ENCODE measurements at places on chromosomes 4 and X.

- DNase-seq = no peak
Measured at GRCh38 chrX:2342874-2343273, 157.9 kb downstream of the DHRSX start.

DNA sequence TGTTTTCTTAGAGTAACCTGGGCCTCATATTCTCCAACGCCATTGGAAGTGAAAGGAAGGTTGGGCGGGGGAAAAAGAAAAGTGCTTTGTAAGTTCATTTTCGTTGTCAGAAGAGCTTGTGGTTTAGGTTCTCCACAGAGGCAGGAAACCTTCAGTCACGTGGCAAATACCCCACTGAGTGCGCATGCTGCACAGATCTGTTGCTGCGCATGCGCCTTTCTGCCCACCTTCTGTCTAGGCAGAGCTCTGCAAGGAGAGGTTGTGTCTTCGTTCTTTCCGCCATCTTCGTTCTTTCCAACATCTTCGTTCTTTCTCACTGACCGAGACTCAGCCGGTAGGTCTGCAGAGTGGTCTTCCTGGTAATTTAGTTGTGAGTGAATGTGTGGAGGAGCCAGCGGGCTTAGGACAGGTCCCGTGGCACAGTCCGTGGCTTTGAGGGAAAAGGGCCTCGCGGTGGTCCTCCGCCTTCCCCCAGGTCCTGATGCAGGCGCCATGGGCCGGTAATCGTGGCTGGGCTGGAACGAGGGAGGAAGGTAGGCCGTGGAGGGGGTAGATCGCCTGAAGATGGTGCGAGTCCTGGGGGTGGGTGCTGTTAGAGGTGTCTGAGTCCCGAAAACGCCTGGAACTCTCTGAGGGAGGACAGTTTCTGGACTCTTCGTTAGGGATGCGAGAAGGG lies at the start of gene PAGE5:
PAGE5 (plus strand) TSS at position 228 of the 676 bp plus-strand sequence. CDS start 1,037 bp downstream, outside the sequence.
- DNase-seq = no peak

GRCh38 chr4:90842960-90843359 lies 715.8 kb downstream of the CCSER1 start:
- no peak for DNase-seq

DNA sequence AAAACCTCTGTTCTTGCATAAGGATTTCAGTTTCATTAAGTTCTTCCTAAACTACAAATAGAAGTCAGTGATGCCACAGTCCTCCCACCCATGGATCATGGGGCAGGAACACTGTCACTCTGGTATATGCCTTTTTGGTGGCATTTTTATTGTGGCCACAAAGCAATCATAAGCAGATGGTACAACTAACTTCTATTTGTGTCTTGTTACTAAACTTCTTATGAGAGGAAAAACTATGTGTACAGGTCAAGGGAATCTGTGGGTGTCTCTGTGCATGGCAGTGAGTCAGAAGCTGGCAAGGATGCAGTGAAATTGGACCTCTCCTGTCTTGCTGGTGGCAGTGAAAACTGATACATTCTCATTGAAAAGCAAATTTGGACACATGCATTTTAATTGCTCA lies 245.0 kb upstream of the GPC4 start:
- no peak for DNase-seq

DNA sequence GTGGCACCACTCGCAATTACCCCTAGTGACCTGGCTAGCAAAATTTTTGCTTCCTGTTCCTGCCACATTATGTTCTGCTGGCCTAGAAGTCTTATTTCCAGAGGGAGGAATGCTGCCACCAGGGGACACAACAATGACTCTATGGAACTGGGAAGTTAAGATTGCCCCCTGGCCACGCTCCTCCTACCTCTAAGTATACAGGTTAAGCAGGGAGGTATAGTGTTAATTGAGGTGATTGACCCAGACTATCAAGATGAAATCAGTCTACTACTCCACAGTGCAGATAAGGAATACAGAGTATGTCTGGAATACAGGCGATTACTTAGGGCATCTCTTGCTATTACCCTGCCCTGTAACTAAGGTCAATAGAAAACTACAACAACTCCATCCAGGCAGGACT lies 48.8 kb upstream of the SMARCAD1 start:
- no peak for DNase-seq

DNA sequence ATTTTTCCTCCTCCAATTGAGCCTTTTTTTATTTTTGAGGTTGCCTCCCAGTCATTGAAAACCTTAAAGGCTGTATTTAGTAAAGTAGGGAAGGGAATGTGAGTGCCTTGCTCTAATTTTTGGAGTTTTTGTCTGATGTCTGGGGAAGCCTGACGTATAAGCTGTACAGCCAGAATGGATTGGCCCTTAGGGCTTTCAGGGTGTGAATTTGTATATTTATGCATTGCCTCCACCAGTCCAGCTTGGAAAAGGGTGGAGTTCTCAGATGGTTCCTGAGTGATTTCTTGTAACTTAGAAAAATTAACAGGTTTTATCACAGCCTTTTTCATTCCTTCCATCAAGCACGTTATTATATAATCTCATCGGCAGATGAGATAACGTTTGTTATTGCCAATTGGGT lies 8.6 kb upstream of the IL9R start:
- no peak for DNase-seq

DNA sequence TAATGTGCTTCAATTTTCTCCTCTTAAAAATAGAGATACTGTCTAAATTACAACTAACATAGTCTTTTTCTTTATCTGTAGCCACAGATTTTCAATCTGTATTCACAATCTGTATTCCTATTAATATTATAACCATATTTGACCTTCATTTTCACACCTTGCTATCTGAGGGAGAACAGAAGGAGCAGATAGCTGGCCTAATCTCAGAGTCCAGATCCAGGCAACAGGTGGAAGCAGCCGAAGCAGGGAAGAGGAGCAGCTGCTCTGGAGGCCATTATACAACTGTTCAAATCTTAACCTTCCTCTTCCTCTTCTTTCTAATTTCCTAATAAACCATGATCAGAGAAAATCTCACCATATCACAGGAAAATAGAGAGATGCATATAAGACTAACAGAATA lies 14.2 kb downstream of the SEPSECS start:
- DNase-seq = no peak

DNA sequence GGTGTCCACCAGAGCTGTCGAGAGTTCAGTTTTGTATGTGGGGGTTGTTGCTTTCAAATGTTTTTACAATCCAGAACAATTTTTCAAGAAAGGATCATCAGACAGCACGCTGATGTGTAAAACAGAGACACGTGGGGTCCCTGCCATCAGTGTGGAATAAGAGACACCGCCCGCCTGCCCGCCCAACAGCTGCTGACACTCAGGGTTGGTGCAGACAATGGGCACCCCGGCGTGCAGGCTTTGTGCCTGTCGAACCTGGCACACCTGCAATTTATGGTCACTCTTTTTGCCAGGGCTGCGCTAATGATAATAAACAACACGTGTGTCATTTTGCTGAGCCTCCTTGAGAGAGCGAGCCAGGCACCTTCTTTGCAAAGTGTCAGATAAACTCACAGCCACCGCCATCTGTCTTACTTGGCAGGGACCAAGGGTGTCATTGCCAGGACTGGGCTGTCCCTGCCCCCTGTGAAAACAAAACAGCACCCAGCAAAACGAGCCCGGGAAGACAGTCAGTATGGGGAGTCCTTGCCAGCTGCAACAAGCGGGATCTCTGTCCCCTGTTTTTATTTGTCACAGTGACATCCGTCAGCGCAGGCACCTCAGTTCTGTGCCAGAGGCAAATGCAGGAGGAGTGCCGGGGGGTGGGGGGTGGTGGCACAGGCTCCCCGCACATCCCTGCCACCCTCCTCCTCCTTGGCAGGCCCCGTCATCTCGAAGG lies 69.1 kb downstream of the PSAPL1 start:
- no peak for DNase-seq

DNA sequence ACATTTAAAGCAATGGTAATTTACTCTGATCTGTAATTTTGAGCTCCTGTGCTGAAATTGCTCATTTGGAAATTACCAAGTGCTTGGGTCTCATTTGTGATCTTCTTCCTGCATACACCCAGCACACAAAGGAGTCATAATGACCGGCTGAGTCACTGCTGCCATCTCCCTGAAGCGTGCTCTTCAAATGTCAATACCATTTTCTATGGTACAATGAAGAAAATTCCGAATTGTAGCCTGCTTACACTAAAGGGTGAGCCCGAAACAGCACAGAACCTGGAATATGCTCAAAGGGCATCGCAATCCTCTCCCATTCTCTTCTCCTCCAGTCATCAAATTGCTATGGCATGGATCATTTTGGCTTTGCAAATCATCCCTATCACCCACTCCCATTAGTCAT lies 140.5 kb downstream of the GRIA3 start:
- DNase-seq = no peak

DNA sequence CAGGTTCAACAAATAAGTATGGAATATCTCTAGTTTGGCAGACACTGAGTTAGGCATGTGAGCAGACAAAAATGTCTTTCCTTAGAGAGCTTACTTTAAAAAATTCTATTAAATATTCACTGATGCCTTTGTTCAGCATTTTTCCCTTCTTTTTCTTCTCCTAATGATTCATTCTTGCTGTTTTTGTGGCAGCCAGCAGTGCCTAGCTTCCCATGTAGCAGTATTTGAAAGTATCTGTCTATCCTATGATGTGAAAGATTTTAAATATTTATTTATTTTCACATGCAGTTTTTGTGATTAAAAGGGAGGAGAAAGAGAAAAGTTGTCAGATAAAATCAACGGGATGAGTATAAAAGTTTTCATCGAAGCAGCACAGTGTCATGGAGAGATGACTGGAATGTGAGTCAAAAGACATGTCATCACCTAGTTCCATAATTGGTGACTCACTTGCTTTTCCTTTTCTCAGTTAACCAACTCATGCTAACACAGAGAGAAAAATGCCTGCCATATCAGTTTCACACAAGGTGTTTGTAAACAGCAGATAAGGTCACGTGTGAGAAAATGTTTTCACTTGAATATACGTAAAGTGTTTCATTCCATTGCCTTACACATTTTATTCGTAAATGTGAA lies 69.8 kb downstream of the BMPR1B start:
- peak; percentile 40 for DNase-seq

- peak; percentile 8 for DNase-seq
Measured at GRCh38 chrX:107747596-107748161, 27.9 kb downstream of the TSC22D3 start.

DNA sequence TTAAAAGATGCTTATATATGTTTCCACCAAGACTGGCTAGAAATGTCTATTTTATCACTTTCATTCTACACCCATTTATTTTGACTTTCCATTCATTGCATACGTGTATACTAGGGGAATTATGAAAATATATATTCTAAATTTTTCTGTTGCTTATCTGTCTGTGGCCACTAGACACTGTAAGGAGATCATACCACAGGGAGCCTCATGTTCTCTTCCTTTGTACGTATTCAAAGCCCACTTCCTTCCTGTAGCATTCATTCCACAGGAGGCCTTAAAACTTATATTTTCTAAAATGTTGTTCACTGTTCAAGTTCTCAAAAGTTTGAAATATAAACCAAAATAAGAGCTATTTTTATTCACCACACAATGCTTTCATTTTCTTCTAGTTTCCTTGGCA lies 1848.9 kb upstream of the TENM3 start:
- DNase-seq = no peak

- no peak for DNase-seq
Measured at GRCh38 chr4:38314663-38315062, 349.3 kb upstream of the KLF3 start.

- no peak for DNase-seq
Measured at GRCh38 chr4:164357957-164358356, 396.0 kb upstream of the SMIM31 start.

GRCh38 chr4:6019316-6020263 lies 1.4 kb upstream of the C4orf50 start:
- DNase-seq = peak; percentile 5

DNA sequence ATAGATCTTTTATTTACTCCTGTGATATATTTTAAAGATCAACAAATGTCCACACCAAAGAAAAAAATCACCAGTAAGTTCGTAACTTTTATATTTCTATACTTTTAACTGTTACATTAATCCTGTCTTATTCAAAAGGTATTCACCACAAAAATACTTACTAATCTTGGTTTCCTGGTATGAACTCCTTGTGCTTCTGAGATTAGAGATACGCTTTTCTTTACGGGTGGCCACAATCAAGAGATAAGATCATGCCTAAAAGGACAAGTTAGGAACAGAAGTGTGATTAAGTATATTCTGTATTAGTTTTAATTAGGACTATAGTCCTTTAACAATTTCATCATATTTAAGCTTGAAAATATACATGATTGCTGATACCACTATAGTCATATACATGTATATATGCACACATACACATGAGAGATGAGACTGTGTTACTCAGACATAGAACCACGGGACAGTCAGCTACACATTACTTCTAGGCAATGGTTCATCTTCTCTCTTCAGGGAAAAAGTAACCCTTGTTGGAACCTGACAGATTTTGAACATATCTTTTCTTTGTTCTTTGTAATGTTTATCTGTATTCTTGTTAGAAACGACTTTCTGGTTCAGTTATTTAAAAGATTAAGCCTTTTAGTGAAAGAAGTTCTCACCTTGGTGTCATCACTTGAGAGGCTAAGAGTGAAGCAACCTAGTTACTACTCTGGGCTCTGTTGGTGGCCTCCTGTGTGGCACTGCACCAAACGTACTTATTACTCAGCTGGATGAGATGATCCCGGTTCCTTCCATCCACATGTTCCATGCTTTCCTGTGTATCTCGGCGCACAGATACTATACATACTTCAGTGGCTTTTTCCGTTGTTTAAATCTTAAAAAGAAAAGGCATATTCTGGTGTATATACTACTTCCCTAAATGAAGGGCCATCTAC lies 146.1 kb downstream of the CBR4 start:
- DNase-seq = no peak

DNA sequence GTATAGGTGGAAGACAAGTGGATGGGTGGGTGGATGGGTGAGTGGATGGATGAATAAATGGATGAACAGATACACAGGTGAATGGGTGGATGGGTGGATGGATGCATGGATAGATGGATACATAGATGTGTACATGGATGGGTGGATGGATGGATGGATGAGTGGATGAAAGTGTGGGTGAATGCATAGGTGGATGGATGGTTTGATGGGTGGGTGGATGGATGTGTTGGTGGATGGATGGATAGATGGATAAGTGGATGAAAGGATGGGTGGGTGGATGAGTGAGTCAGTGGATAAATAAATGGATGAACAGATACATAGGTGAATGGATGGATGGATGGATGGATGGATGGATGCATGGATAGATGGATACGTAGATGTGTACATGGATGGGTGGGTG lies 1.6 kb downstream of the CRLF2 start:
- DNase-seq = no peak

- DNase-seq = no peak
Measured at GRCh38 chr4:184147858-184148737, 69.6 kb downstream of the ENPP6 start.

DNA sequence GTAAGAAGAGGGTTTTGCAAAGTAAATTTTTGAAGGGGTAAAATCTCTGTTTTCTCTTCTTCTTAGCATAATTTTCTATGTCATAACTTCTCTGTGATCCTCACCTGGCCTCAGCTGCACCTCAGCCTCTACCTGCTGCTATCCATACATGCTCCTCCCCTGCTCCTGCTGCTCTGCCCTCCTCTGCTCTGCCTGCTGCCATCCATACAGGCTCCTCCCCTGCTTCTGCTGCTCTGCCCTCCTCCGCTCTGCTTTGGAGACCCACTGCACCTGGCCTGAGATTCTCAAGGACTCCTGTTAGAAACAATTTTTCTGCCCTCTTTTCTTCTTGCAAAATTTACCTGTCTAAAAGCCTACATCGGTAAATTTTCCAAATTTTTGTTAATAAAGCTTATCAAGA lies 388.6 kb upstream of the PITX2 start:
- no peak for DNase-seq
